ENCODE measurements at places on chromosomes 2 and 18.

- DNase-seq = peak; percentile 65
These were observed 18.0 kb downstream of the ZC3H15 start for GRCh38 chr2:186503827-186504606.

DNA sequence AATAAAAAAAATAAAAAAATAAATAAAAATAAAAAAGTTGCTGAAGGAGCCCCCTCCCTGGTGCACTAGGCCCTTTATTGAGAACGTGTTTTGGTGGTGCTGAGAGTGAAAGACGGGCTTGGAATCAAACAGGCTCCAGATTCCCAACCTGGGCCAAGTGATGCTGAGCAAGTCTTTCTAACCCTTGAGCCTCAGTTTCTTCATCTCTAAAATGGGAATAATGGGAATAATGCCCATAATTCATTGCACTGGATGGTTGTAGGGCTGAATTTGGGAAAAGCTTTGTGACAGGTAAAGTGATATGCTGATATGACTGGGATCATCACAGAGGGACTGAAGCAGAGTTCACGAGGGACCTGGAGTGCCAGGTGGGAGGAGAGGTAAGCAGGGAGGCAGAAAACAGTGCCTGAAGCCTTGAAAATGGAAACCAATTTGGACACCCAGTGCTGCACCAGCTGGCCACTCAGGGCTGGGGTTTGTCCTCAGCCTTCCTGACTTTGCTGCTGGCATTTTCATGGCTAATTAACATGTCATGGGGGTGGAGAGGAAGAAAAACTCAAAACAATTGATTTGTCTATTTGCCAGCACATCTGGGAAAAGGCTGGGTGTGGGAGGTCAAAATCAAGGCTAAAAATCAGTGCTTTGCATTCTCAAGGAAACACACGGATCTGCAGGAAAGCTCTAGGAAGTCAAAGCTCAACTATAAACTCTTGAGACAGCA, 241.3 kb downstream of the LOXHD1 start:
- no peak for DNase-seq

DNA sequence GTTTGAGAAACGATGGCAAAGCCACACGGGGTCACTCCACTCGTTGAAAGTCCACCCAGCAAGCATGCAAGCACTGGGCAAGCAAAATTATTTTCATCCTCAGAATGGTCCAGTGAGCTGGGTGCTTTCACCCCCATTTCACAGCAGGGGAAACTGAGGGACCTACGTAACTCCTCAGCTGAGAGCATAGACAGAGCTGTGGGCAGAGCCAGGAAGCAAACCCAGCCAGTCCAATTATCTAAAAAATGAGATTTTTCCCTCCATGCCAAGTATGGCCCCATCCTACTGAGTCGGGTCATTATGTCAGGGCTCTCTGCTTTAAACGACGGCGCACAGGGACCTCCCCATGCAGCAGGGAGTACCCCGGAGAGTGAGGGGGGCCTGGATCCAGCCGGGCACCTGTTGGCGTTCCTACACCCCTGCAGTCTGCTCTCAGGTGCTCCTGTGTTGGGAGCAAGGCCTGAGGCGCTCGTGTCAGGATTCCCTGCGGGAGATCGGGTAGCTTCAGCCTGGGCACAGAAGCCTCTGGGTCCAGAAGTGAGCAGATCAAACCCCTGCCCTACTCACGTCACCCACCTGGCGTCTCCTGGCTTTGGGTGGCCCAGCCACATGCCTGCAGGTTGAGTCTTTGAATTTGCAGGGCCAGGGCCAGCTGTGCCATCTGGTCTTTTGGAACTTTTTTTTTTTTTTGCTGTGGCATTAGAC, 17.3 kb downstream of the TWIST2 start:
- DNase-seq = no peak

DNA sequence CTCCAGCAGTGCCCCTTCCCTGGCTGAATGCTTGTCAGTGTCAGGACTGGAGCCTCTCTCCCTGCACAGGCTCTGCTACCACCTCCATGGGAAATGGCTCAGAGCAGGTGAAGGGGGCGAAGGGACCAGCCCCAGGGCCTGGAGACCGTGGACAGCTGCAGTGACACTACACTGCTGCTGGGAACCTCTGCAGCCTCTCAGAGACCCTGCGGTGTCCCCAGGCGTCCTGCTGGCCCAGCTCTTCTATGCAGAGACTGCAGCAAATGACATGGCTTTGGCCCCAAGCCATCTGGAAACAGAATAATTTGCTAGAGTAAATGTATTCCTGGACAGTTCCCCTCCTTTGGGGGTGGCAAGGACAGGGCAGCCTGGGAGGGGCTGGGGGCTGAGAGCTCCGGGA, 53.2 kb downstream of the CIB4 start:
- DNase-seq = no peak

DNA sequence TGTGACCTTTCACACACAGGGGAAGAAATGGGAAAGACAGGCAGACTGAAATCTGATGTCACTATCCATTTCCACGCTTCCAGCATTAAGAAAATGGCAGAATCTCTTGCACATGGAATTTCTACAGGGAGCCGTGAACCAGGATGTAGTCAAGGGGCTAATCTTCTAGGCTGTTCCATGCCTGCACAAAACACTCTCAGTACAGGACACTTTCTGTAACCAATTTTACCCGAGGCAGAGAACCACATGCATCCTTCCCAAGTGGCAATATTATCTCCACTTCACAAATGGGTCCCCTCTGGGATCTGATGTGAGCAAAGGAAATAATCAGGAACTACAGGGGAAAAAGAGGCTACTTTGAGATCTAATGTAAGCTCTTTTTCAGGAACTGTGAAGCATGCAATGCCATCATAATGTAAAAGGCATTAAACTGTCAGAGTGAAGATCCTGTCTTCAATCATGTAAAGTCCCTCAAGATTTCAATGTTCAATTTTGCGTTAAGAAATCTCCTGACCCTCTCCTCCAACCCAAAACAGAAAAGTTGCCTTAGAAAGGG, 236.9 kb downstream of the RBM43 start:
- DNase-seq = no peak

- peak; percentile 38 for DNase-seq
These were observed 51.7 kb upstream of the ACVR2A start for GRCh38 chr2:147792966-147793617.

DNA sequence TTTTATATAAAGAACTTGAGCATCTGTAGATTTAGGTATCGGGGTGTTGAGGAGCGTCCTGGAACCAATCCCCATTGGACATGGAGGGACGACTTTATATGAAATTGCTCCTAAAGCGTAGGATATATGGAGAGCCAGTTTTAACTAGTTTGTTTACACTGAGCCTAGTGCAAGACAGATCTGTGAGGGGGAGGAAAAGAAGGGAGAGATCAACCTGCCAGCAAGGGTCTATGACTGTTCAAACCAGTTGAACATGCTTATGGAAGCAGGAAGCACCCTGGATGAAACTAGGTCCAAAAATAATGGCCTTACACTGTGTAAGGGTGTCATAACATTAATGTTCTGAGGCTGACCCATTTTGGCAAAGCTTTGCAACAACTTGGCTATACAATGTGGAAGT, 34.0 kb upstream of the SLC40A1 start:
- DNase-seq = no peak

DNA sequence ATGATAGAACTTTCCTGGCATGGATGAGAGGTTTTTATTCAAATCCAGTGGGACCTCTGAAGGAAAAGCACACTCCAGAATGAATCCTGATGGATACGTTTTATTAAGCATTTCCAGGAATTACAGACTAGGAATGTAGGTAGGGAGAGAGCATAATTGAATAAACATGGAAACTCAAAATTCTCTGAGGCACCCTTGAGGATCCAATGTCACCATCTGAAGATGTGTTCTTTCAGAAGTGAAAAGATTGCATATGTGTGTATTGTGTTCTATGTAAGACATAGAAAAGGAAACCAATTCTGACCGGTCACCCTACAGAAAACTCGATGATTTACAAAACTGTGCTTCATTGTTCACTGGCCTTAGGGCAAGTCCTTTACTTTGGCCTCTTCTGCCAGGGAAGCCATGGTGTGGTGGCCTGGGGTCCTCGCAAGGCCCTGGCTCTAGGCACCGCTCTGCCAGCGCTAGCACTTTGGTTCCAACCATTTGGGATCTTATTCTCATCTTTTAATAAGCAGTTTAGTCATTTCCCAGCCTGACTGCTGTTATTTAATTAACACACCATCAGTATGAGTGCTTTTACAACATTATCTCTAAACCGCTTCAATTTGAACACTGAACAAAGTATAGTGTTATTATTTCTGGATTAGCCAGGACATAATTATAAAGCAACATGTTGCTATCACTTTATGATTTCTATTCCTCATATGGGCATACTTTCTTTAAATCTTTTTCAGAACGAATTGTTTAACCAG, 4.5 kb upstream of the GKN1 start:
- DNase-seq = no peak

Data from HAP-1 (cell line).